ENCODE measurements at places on chromosomes 12 and 14.

DNA sequence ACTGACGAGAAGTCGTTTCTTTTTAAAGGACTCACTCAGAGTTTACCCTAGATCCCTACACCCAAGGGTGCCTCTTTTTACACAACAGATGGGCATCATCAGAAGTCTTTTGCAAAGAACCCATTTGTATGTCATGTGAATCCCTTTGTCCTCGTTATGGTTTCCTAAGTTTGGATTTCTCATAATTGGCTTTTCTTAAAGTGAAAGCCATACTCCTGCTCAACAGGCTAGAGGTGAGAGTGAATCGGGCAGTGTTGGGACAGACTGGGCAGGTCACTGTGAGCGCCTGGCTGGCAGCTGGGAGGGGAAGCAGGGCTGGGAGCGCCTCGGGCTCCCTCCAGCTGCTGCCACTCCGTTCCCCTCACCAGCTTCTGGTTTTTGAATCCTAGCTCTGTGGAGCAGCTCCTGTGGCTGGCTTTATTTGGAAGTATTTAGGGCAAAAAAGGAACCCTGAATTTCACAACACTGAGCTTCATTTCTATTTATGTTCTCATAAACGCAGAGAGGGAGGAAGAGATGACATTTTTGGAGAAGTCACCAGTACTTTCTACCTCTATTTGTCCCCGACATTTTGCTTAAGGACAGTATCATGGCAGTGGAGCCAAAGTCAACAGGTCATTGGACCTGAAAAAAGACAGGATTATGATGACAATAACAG, 63.8 kb upstream of the ACTN1 start:
- DNase-seq, result no peak

DNA sequence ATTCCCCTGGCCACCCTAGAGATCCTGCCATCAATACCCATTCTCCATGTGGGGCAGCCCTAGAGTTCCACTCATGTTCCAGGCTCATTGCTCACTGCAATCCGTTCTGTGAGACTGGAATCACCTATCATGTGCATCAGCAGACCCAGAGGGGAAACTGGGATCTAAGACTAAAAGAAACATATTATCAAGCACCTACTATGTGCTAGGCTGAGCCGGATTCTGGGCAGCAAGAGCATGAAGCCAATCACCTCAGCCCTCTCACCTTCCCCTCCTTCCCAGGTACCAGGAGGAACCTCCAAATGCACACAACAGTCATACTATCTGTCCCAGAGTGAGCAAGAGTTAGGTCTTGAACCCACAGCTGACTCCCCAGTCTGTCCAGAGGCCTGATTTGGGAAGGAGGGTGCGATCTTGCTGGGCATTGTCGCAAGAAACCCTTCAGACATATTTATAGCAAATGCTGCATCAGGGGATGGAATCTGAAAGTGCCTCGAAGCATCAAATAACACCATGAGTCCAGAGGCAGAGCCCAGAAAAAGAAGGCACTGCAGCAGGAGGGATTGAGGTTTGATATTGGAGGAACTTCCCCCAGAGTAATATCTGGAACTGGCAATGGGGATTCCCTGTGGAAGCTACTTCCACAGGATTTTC, 6.7 kb upstream of the CACNB3 start:
- no peak for DNase-seq

DNA sequence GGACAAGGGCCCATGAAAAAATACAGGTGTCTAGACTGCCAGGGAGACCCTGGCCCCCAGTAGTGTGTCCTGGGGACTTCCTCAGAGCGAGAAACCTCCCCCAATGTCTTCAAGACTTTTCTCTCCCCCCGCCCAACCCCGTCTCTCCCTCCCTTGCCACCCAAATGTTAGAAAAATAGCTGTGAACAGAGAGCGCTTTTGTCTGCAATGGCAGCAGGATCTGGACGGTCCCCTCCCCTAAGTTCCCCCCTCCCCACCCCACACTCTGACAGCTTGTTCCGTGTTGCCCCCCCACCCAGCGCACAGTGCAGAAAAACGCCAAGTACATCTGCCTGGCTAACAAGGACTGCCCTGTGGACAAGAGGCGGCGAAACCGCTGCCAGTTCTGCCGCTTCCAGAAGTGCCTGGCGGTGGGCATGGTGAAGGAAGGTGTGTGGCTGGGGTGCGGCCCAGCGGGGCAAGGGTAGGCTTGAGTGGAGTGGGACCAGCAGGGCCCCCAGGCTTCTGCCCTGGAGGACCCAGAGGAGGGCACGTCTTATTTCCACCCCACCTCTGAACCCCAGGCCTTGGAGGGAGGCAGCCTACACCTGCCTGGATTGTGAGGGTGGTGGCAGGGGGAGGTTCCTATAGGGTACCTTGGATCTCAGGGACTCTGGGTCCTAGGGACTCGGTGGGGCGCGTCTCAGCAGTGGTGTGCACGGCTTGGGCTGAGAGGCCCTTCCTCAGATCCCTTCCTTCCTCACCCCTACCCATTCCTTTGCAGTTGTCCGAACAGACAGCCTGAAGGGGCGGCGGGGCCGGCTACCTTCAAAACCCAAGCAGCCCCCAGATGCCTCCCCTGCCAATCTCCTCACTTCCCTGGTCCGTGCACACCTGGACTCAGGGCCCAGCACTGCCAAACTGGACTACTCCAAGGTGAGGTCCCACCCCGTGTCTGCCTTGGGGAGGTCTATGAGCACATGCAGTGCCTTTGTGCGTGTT, 4.8 kb downstream of the NR4A1 start:
- DNase-seq, result no peak

DNA sequence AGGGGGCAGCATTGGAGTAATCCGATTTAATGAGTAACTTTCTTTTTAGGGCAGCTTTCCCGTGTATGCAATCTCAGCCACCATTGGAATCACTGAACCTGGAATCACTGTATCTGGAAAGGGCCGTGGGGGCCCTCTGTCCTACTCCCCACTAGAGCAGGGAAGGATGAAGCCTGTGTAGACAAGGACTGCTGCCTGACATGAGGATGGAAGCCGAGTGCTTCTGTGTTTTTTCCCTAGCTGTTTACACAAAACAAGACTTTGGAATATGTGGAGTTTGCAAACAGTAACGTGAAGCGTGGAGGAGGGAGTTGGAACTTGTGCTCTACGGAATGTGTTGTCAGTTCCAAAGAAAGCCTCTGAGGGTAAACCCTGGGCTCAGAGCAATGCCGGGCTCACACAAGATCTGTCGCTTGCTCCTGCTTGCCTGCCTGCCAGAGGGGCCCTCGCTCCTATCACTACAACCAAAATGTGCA, 32.4 kb upstream of the HDAC7 start:
- DNase-seq, result no peak

GRCh38 chr14:64998455-64998931, 11.8 kb downstream of the FNTB start:
- no peak for DNase-seq

DNA sequence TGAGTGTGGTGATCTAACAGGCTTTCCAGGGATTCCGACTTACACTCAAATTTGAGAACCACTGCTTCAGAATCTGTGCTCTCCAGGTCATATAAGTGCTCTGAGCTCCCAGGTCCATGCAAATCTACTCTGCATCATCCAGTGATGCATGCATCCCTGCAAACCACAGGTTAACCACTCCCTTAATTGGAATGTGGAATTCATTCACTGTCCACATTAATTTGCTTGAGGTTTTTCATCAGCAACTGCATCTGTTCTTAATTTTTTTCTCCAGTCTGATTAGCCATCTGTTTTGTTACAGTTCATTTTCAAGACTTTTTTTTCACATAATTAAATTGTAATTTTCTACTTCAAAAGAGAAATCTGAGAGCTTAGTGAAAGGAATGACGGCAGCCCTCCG, 43.4 kb upstream of the RIN3 start:
- peak; percentile 86 for DNase-seq

- no peak for DNase-seq
Observed at GRCh38 chr12:113514602-113515001, 42.9 kb upstream of the LHX5 start.

GRCh38 chr12:77070382-77070781, 5.0 kb upstream of the E2F7 start:
- DNase-seq, result no peak

- no peak for DNase-seq
Observed at GRCh38 chr14:103008768-103009357, 48.5 kb downstream of the CDC42BPB start.

- no peak for DNase-seq
Observed at GRCh38 chr14:100778951-100779690, 46.8 kb upstream of the MEG3 start.

- peak; percentile 37 for DNase-seq
Observed at GRCh38 chr12:10562306-10562933, 51.0 kb downstream of the MAGOHB start.

DNA sequence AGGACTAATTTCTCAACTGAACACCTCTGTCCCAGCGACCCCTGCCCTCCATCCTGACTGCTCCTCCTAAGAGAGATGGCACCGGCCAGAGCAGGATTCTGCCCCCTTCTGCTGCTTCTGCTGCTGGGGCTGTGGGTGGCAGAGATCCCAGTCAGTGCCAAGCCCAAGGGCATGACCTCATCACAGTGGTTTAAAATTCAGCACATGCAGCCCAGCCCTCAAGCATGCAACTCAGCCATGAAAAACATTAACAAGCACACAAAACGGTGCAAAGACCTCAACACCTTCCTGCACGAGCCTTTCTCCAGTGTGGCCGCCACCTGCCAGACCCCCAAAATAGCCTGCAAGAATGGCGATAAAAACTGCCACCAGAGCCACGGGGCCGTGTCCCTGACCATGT, 756 bp downstream of the RNASE7 start:
- no peak for DNase-seq

DNA sequence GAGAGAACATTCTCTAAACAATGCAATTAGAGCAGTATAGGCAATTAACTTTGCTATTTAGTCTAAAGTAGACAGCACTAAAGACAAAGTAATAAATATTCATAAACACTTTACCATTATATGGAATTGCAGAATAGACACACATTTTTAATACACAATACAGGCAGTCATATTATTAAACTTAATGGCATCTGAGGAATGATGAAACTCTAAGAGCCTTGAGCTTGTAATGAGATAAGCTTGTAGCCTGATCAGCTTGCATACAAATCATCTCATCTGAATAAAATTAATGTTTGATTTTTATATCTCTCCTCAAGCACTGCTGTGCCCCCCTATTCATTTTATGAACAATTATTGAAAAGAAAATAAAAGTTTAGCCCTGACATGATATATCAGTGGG, 107.6 kb downstream of the MGAT4C start:
- DNase-seq, result no peak

- DNase-seq, result no peak
Observed at GRCh38 chr12:4280351-4281163, 7.0 kb downstream of the CCND2 start.

DNA sequence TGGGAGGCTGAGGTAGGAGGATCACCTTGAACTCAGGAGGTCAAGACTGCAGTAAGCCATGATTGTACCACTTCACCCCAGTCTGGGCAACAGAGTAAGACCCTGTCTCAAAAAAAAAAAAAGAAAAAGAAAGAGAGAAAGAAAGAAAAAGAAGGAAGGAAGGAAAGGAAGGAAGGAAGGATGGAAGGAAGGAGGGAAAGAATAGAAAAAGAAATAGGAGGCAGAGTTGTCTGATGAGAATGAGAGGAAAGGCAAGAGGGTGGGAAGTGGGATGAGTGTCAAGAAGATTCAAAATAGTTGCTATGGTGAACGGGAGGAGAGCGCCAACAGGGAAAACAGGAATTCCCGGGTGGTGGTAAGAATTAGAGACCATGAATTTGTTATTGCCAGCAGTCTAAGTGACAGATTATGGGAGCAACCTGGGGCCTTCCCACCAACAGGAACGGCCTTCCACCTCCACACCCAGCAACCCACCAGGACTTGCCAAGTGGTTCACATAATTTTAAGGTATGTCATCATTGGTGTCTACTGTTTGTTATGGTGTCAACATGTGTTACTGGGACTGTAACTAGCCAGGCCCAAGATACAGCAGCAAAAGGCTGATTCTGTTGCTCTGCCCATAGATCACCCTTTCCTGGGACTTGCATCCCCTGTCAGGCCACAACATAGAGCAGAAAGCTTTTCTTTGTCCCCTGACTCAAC, 36.1 kb upstream of the C12orf76 start:
- DNase-seq, result no peak

DNA sequence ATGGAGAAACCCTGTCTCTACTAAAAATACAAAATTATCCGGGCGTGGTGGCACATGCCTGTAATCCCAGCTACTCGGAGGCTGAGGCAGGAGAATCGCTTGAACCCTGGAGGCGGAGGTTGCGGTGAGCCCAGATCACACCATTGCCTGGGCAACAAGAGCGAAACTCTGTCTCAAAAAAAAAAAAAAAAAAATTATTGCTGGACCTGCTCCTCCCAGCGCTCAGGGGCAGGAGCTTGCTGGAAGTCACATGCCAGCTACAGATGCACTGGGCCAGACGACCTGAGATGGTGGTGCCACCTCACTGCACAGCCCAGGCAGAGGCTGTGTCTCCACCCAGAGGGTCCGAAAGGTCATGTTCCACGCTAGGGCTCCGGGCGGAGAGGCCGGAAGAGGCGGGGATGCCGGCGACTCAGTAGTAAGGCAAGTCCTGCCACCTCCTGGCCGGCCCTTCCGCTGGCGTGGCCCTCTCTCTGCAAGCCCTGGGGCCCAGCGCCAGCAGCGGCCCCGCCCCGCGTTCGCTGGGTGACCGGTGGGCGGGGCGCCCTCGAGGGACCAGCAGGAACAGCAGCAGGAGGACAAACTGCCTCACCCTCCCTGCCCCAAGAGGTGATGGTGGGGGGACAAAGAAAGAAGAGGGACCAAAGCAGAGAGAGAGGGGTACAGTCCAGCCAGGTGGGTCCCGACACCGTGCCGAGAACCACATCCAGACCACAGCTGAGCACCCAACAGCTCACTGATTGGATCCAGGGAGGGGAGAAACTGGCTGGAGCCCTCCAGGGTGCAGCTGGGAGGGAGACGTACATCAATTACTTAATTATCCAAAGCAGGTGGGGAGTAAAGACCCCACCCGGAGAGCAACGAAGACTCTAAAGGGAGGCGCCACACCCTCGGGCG, 3.6 kb upstream of the RHOF start:
- DNase-seq, result no peak

DNA sequence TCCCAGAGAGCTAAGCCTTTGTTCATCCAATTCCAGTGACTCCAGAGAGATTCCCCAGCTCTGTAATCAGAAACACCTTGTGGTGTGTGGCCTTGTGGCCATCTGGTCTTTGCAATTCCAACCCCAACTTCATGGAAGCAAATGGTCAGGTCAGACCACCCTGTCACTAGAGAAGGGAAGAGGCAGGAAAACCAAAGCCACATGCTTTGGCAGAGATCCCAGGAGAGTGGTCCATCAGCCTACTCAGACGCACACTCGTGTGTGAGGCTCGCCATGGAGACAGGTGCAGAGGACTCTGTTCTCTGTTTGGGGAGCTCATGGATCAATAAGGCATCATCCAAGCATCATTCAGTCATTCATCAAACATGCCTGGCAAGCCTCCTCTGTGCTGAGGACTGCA, 46.2 kb upstream of the TUNAR start:
- DNase-seq, result no peak

GRCh38 chr12:9104767-9105423, 10.8 kb downstream of the A2M start:
- DNase-seq, result no peak

GRCh38 chr14:70186900-70187451, 1.8 kb downstream of the SLC8A3 start:
- no peak for DNase-seq

DNA sequence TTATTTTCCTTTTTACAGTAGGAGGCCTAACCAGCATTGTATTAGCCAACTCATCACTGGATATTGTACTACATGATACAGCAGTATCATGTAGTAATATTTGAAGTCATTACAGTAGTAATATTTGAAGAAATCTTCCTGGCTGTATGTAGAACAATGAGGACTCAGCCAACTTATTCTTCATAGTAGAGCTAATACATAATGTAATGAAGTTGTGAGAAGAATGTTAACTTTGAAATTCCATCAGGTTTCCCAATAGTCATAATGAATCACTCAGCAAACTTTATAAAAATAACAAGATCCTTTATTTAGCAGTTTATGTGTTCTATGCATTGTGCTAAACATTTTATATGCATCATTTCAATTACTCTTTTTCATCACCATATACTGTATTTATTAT, 61.8 kb downstream of the LRRK2 start:
- DNase-seq, result no peak
